Mesothelial cell of epicardium (in vitro differentiated cells): ENCODE measurements at places on chromosomes 16 and 17. TPM values are rescaled to one million over a fixed set of nuclear protein-coding genes. Genes with fewer than 3 reads are reported as not detected.

GRCh38 chr17:21034340-21035235 lies 8.2 kb downstream of the USP22 start:
- H3K27me3 ChIP-seq = no peaks in the 10 kb centered on the region
- H3K36me3 ChIP-seq = peaks cover 7% of the 10 kb centered on the region
- peak overlapping the region; percentile 89 for H3K27ac ChIP-seq
- H3K4me1 ChIP-seq = peaks cover 63% of the 10 kb centered on the region
- no peak overlapping the region for H3K4me3 ChIP-seq

GRCh38 chr17:79459003-79459655 lies 151.7 kb downstream of the RBFOX3 start:
- H3K4me3 ChIP-seq = no peak overlapping the region
- no peak overlapping the region for H3K27ac ChIP-seq
- H3K4me1 ChIP-seq = no peaks in the 10 kb centered on the region
- H3K36me3 ChIP-seq = no peaks in the 10 kb centered on the region
- DNase-seq = no peak

GRCh38 chr16:31202414-31203375 lies at the start of gene PYCARD:
Gene PYCARD (minus strand): TSS chr16:31202760. CDS start chr16:31202690, 70 bp downstream.
- peak; percentile 52 for DNase-seq
- peak within 1 kb of the TSS; percentile 79 for H3K4me3 ChIP-seq
- peaks cover 10% of the 10 kb centered on the region for H3K36me3 ChIP-seq
- H3K27ac ChIP-seq = peak within 1 kb of the TSS; percentile 16
- H3K4me1 ChIP-seq = peaks cover 13% of the 10 kb centered on the region

DNA sequence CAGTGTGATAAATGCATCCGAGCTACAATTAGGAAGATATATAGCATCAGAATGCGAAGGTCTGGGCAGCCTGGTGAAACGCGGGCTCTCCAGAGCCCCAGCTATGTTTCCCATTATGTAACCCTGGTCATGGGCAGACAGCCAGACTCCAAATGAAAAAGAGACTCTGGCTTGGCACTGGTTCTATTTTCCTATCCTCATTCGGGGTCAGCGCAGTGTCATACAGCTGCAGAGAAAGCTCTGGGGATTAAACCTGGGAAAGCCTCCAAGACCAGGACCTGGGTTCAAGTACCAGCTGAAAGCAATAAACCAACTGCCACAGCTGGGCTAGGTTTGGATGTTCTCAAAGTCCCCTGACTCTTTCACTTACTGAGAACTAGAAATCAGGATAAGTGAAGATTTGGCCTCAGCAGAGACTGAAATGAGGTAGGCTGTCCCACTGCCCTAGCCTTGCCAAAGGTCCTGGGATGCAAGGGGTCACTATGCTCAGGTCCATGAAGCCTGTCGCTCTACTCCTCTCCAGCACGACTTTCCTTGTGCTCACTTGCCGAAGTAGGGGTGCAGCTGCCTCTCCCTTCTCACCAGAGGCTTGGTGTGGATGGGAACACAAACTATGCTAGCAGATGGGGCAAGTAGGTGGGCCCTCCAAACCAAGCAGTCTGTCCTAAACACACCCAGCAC lies 123.8 kb downstream of the SMG6 start:
- peak overlapping the region; percentile 18 for H3K4me3 ChIP-seq
- H3K4me1 ChIP-seq = peaks cover 84% of the 10 kb centered on the region
- H3K36me3 ChIP-seq = peaks cover 6% of the 10 kb centered on the region
- DNase-seq = peak; percentile 73

DNA sequence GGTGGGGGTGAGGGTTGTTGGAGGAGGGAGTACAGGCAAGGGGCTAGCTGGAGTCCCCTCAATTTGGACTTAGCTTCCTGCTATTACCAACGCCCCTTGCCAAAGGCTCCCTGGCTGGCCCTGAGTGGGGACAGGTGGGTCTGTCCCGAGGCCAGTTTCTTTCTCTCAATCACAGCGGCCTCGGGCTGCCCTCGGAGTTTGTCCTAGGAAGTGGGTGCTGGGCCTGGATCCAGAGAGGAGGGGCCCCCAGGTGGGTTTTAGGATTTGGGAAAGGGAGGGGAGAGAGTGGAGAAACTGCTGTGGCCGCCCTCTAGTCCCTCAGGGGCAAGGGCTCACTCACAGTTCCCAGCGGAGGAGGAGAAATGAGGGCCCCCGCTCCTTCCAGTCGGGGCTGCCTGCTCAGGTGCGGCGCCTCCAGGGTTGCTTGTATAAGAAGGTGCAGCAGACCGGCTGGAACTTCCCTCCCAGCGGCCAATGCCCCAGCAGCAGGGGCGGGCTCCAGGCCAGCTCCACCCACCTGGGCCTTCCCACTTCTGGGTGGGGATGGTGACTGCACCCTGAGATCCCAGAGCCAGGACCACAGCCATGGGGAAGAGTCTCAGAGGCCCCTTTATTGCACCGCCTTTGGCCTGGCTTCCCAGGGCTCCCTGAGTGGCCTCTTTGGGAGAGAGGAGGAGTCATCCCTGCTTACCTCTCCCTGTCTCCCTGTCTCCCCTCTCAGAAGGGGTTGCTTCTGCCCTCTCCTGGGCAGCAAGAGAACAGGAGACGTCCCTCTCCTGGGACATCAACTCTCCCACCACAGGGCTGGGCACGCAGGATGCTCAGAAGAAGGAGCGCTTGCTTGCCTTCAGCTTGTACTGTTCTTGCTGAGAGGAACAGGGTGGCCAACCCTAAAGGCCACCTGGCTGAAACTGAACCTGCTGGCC lies 112.0 kb upstream of the SMURF2 start:
- H3K27ac ChIP-seq = peak overlapping the region; percentile 30
- DNase-seq = no peak
- peak overlapping the region; percentile 66 for H3K4me3 ChIP-seq
- peaks cover 26% of the 10 kb centered on the region for H3K4me1 ChIP-seq
- peaks cover 4% of the 10 kb centered on the region for H3K36me3 ChIP-seq

- no peak overlapping the region for H3K27ac ChIP-seq
- H3K4me3 ChIP-seq = no peak overlapping the region
- no peak for DNase-seq
- H3K4me1 ChIP-seq = peaks cover 13% of the 10 kb centered on the region
- no peaks in the 10 kb centered on the region for H3K27me3 ChIP-seq
- H3K36me3 ChIP-seq = no peaks in the 10 kb centered on the region
These were observed 129.7 kb upstream of the GSE1 start for GRCh38 chr16:85483424-85483823.

NHLRC4 gene
- total RNA-seq = 2.3 to 3.0 TPM (median 2.7 TPM) in 3 replicates

SCNN1B gene
- not detected in 3 replicates for total RNA-seq

KCNH6 gene
- 0.16 TPM in 1 of 3 replicates, not detected in the others for total RNA-seq

TMEM92 gene
- 2.7 to 3.9 TPM (median 3.6 TPM) in 3 replicates for total RNA-seq

IL21R gene
- 0.09 to 0.22 TPM (median 0.13 TPM) in 3 replicates for total RNA-seq

TRIM25 gene
- total RNA-seq = 44.3 to 47.4 TPM (median 45.6 TPM) in 3 replicates

KRT23 gene
- 2.3 to 2.8 TPM (median 2.6 TPM) in 3 replicates for total RNA-seq

MT1A gene
- total RNA-seq = not detected in 3 replicates

MFAP4 gene
- total RNA-seq = 194 to 213 TPM (median 210 TPM) in 3 replicates

CCL23 gene
- not detected in 3 replicates for total RNA-seq

IGFALS gene
- total RNA-seq = 0.34 to 0.63 TPM (median 0.35 TPM) in 3 replicates

KRT16 gene
- total RNA-seq = 0.40 to 0.79 TPM (median 0.40 TPM) in 3 replicates
